ENCODE measurements at places on chromosomes 2 and 18.

- no peak for DNase-seq
These were observed 39.5 kb downstream of the CERS6 start for GRCh38 chr2:168495524-168495923.

DNA sequence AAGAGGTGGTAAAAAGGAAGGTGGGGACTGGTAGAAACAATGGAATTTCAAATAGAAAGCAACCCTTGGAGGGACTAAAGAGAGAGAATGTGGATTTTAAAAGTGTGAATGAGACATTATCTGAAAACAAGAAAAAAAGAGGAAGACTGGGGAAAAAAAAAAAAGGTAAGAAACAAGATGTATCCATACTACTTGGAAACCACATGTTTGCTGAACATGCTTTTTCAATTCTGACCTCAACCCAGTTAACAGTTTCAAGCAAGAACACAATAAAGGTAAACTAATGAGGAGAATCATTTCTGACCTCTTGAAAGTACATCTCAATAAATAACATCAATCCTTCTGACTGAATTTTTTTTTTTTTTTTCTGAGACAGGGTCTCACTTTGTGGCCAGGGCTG, 2.6 kb downstream of the FARSB start:
- no peak for DNase-seq

DNA sequence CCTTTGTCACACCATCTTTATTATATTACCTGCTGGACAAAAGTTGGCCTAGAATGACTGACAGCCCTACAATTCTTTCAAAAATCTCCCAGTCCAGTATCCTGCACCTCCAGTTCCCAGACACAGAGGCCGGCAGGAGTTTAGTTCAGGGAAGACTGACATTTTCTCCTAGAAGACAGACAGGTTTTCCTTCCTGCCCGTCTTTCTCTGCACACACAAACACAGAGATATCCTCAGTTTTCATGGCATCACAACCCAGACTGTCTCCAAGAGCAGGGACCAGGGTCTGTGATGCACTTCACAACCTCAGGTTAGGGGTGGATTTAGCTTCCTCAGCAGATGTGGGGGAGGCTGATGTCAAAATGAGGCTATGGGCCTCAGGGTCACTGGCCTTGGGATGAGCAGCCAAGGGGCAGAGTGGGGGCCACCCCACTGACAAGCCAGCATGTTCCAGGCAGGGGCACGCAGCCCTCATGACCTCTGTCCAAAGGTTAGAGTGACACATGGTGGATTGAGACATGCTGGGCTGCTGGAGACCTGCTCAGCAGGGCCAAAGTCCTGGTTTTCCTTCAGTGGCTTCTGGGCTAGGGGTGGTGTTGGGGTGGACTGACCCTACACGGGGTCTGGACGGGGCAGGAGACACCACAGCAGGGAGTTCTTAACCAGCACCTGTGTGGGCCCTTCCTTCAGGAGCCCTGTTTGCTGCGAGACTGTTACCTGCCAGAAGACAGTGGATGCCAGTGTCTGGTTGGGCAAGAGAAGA, 70.5 kb downstream of the SFXN5 start:
- DNase-seq, result no peak

GRCh38 chr18:13269013-13269280, 50.4 kb downstream of the LDLRAD4 start:
- no peak for DNase-seq

DNA sequence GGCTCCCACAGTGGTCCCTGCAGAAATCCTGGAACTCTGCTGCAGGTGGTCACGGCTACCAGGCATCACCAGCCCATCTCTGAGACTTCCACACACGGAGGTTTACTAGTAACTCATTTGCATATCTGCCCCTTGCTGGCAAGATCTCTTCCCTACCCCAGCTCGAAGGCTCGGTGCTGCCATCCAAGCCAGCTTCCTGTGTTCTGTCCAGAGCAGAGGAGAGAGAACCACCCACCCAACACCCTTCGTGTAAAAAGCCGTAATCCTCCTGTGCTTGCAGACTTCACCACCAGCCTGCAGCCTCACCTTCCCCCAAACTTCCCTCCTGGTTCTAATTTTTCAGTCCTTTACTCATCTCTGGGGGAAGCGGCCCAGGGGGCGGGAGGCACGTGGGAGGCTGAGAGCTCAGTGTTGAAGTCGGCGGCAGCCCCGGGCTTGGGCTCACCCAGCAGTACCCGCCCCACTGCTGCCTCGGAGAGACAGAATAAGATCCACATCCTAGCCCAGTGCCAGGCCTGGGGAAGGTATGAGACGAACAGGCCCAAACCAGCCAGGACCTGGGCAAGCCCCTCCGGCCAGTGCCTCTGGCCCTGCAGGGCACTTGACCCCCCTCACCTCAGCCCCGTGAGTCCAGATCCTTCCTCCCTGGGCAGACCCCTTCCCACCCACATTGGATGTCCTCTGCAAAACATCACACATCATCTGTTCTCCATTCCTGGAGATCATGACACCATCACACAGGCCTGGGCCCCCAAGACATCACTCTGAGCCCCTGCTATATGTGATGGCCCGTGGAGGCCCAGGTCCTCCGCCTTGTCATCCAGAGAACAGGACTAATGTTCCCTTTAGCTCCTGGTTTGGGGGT, 145.8 kb upstream of the ID2 start:
- no peak for DNase-seq

GRCh38 chr18:43793910-43794309, 516.6 kb upstream of the SYT4 start:
- DNase-seq, result no peak

DNA sequence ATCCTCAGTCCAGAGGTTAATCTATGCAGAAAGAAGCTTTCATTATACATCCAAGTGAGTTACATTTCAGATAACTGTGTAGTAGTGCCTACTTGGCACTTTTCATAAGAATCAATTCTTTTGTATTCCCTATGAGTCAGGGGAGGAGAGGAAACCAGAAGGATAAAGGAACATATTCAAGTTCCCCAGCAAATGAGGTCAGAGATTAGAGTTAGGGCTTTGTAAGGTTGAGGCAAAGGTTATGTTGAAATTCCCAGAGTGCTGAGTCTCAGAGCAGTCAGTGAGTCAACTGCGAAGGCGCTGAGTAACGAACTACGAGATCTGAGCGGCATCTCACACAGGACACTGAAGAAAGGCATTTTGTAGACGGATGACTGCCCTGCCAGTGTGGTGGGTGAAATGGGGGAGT, 25.1 kb upstream of the ME2 start:
- no peak for DNase-seq

DNA sequence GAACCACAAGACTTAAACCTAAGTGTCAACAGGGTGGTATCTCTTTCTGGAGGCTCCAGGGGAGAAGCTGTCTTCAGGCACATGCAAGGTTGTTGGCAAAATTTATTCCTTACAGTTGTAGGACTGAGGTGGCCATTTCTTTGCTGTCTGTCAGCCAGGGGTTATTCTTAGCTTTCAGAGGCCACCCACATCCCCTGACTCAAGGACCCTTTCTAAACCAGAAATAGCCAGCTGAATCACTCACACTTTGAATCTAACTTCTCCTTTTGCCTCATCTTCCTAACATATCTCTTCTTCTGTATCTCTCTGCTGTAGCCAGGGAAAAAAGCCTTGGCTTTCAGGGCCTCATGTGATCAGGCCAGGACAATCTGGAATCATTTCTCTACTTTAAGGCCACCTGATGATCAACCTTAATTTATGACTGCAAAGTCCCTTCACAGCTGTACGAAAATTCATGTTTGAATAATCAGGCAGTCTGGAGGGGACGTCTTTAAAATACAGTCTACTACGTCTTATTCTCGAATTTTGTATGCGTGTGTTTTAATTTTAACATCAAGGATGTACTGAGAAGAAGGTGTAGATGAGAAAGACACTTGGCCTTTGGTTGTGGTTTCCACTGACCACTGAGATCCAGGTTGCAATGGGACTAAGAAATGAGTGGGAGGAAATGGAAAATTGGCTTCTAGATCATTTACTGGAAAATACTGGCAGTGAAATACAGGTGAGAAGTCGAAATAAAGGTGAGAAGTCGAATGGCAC, 90.4 kb downstream of the DOCK10 start:
- no peak for DNase-seq

DNA sequence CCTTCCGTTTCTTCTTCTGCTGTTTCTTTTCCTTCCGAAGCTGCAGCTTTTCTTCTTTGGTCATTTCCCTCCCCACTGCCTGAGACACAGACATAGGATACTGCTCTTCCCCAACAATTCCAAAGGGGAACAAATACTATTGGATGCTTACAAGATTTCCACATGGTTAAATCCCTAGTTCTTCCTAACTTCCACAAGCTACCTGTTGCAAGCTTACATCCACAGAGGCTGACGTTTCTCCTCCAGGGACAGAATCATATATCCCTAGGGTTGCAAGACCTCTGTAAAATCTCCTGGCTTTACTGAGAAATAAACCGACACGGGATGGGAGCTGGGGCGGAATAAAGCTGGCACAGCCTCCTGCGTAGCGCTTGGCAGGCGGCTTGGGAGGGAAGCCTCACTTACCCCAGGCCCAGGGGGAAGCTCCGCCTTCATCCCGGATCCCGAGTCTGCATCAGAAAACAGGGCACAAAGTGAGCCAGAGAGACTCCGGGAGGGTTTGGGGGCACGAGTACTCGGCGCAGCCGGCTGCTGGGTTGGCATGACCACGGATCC, 590 bp downstream of the EIF2B4 start:
- DNase-seq, result no peak

- no peak for DNase-seq
These were observed 146.7 kb downstream of the TSN start for GRCh38 chr2:121902171-121902591.

GRCh38 chr2:23713351-23713750, 213.6 kb downstream of the ATAD2B start:
- DNase-seq, result no peak
